LoVo (cell line): ENCODE measurements at places on chromosomes 4 and X.

DNA sequence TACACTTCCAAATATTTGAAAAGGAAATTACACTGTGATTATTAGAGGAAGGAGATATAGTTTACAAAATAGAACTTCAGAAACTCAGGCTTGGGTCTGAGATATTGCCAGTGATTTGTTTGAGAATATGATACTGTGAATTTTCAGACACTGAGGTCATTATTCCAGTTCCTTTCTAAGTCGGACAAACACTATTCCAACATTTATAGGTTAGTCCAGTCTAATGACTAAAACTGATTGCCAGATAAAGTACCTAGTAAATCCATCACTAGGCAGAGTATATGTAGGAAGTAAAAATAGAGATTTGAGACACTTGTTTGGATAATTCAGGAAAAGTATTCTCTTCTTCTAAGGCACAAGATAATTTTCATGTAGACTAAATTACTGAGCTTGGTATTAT, 13.2 kb downstream of the MTTP start:
- no peak for DNase-seq

DNA sequence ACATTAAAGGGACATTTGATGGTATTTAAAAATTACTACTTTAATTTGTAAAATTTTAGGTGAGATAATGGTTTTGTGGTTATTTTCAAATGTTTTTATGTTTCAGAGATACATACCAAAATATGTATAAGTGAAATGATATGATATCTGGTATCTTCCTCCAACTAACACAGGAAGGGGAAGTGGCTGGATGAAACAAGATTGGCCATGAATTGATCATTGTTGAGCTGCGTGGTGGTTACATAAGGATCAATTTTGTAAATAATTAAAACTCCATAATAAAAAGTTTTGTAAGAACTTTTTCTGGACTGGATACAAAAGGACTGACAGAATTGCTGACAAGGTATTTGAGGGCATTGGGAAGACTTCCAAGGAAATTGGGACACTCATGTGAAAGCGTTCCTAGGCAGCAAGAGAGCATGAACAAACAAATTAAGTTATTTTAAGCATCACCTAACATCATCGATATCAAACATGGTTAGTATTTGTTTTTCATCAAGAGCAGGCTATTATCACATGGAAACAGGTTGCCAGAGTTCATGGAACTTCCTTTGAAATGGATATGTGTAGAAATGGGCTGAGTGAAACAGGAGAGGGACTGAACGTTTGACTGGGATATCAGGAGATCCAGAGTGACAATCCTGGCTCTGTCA, 4.4 kb upstream of the PGM2 start:
- DNase-seq, result no peak

GRCh38 chr4:84750260-84750959, 167.5 kb downstream of the CDS1 start:
- peak; percentile 56 for DNase-seq

- peak; percentile 43 for DNase-seq
Observed at GRCh38 chrX:17412692-17413091, 37.7 kb downstream of the NHS start.

DNA sequence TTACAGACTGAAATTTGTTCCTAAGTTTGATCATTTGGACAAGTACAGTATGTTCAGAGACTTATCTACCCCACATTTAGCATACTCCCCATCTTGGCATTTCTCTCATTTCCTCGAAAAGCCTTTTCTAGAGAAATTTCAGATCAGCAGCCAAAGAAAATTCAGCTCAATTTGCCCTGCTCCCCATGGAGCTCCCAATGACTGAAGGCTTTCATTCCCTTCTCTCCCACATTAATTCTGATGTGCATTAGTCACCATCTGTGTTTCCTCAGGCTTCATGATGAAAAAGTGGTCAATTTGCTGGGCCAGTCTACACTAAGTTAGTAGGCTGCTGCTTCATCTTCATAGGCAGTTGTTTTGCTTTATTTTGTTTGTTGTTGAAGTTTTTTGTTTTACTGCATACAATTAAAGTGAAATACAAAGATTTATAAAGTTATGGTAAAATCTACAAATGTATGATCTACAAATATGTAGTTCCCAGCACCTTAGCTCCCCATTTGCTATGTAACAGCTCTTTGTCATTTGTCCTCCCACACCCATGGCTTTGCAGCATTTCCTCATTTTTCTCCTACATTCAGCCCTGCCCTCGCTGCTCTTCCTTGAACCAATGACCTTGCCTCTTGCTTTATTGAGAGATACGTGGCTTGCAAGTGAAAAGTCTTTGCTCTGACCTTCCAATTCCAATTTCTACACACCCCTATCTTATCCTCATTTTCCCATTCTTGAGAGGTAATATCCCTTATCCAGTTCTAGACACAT, 193.9 kb downstream of the ANAPC10 start:
- no peak for DNase-seq

DNA sequence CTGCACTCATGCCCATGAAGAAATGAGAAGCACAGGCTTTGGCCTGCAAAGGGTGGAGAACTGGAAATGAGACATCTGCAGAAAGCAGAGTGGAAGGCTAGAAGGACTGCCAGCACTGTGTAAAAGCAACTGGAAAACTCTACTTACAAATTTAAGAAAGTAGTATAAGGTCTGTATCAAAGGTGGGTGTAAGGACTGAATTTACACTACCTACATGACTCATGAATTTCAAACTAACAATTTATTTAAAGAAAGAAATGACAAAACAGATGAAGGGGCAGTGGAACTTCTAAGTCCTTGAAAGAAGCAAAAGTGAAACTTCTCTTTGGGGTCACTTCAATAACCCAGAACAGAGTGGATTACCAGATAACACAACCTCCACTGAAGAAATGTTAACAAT, 71.2 kb downstream of the SLC10A7 start:
- no peak for DNase-seq

DNA sequence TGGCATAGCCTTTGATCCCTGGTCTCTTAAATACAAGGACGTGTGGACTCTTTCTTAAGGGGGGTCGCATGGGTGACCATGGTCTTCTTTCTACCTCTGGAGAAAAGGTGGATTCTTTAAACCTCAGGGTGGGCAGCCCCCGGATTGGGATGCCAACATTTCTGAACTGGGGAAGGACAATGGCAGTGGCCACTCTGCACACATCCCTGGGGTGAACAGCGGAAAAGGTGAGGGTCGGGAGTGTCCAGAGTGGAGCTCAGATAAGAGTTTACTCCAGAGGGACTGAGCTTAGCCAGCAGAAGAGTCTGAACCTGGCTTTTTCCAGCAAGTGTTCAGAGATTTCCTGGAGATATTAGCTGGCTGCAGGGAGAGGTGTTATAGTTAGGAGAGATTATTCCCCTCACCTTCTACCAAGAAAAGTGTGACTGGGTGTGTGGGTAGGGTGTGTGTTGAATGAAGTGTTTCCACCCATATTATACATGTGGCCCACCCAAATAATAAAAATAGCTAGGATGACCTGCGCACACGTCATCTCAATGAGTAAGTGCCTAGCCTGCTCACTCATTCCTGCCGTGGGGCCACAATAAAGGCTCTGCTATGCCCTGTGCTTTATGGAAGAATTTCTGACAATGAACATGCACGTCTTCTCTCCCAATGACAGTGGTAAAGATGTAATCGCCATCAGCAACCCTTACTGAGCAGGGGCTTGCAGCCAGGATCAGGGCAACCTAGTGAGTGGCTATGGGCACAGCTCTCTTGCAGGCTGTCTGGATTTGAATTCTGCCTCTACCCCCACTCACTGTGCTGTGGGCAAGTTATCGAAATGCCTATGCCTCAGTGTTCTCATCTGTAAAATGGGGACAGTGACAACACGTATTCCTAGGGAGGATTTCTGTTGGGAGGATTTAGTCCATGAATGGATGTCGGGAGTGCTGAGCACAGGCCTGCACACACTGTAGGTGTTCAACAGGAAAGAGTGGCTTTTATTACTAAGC, 76.6 kb downstream of the SLC2A9 start:
- peak; percentile 78 for DNase-seq

DNA sequence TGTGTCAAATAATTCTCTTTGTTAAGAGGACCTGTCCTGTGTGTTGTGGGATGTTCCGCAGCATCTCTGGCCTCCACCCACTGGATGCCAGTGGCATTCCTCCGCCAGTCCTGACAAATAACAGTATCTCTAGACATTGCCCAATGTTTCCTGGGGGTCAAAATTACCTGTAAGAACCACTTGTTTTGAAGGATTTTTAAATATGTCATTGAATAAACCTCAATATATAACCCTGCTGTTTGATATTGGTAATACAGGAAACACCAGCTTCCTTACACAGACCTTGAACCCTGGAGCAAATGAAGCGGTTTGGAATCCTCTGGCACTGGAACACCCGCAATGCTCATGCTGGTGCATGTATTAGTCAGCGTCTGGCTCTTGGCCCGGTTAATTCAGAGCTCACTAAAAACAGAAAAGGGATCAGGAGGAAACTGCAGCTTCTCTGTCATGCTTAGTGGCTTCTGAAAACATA, 101.3 kb downstream of the TBL1X start:
- DNase-seq, result no peak

DNA sequence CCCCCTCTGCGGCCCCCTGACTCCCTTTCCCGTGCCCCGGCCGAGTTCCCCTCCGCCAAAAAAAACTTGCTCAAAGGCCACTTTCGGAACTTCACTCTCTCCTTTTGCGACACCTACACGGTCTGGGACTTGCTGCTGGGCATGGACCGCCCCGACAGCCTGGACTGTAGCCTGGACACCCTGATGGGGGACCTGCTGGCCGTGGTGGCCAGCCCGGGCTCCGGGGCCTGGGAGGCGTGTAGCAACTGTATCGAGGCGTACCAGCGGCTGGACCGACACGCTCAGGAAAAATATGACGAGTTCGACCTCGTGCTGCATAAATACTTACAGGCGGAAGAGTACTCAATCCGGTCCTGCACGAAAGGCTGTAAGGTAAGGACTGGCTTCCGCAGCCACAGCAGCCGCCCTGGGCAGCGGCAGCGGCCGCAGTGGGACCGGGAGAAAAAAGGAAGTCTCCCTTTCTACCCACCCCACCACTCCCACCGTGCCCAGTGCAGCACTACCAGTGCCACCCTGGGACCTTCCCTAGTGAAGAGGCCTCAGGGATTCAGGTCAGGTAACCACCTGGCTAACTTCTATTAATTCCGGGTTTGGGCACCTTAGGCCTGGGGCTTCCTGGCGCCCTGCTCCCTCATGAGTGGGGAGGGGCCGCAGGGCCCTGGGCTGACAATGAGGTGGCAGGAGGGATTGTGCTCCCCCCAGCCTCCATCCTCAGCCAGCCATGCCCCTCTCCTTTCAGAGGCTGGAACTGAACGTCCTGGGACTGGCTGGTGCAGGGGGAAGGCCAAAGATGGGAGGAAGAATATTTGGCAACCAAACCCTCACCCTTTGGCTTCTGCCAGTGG, 1.9 kb downstream of the NALF2 start:
- DNase-seq, result no peak

- no peak for DNase-seq
Observed at GRCh38 chr4:65645185-65645584, 25.1 kb downstream of the EPHA5 start.

GRCh38 chrX:9533611-9534010, 68.8 kb downstream of the TBL1X start:
- DNase-seq, result no peak

DNA sequence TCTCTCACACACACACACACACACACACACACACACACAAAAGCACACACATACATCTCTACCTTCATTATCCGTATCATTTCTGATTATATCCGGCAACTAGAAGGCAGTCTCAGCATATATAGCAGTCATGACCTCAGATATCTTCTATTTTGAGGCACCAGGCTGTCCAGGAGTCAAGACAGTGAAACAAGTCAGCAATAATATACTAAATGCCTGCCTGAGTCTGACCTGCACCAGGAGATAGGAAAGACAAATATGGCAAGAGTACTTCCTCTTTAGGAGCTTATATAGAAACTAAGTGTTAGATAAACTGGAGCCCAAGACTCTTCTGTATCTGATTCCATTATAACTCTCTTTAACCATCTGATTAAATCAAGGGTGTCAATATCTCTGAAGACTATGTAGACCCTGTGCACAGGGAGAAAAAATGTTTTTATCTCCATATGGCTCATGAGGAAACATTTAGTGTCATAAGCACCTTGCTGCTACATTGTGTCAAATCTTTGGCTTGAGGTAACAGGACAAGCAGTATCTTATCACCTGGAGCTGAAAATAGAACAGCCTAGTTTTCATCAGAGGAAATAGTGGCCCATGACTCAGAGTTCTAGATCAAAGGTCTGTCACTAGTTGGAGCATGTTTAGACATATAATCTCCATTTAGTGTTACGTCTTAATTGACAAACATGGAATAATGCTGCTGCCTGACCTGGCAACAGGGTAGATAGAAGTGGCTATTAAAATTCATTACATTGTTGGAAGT, 27.0 kb upstream of the FAM47B start:
- DNase-seq, result peak; percentile 60

DNA sequence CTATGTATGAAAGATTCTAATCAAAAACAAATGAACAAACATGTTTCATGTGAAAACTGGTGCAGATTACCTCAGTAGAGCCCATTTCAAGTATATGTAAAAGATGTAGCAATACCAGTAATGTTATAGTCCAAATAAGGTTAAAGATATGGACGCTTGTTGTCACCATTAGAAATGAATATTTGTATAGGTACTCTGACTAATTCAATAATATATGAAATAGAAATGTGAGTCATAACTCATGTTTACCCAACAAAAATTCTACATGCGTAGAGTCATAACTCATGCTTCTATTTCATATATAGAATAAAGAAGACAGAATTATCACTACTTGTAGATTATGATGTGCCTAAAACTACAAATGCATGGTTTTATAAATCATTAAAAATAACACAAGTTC, 739.1 kb upstream of the DIAPH2 start:
- no peak for DNase-seq

- DNase-seq, result no peak
Observed at GRCh38 chr4:179130122-179130714, 1688.0 kb upstream of the AGA start.

GRCh38 chr4:145351922-145352321, 129.7 kb upstream of the SMAD1 start:
- no peak for DNase-seq

- no peak for DNase-seq
Observed at GRCh38 chr4:32986236-32986635, 2266.1 kb downstream of the PCDH7 start.

GRCh38 chrX:10828640-10829039, 208.3 kb upstream of the MID1 start:
- no peak for DNase-seq

GRCh38 chr4:11228530-11228929, 200.2 kb downstream of the HS3ST1 start:
- peak; percentile 47 for DNase-seq

DNA sequence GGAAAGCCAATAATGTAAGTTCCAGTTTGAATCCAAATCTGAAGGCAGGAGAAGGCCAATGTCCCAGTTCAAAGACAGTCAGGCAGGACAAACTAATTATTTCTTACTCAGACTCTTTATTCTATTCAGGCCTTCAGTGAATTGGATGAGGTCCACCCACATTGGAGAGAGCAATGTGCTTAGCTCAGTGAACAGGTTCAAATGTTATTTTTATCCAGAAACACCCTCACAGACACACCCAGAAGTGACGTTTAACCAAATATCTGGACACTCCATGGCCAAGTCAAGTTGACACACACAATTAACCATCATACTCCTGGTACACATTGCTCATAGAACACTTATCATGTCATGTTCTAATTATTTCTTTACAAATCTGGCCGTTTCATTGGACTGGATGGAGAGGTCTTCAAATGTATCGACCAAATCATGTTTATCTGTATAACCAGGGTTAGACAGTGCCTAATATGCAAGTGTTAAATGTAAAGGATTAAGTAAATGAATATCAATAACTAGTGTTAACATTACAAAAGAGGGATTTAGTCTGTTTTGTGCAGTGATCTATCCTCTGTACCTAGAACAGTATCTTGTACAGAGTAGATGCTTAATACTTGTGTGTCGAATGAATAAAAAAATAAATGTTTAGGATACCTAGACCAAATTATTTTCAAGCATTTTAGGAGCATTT, 27.1 kb upstream of the XK start:
- DNase-seq, result no peak
